ENCODE measurements at places on chromosomes 12 and 14.
A peak's percentile ranks its signal among the peaks of the same experiment; 100 is the strongest.

DNA sequence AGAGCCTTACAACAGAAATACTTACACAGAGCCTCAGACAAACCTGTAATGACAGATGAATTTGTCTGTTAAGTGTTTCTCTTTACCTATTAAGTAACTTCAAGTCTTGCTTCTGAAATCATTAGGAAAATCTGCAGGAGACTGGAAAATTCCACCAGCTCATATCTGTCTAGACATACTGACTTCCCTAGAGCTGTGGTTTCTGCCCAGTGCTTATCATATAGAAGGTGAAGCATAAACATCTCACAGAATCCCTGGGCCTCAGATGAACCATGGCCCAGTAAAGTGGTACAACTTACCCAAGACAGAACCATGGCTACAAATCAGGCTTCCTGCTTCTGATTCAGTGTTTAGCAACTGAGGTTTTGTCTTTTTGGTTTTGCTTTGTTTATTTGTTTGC lies 91.6 kb downstream of the EGLN3 start:
- no peak for DNase-seq

- no peak for DNase-seq
Observed at GRCh38 chr14:67311868-67312267, 47.7 kb downstream of the ATP6V1D start.

DNA sequence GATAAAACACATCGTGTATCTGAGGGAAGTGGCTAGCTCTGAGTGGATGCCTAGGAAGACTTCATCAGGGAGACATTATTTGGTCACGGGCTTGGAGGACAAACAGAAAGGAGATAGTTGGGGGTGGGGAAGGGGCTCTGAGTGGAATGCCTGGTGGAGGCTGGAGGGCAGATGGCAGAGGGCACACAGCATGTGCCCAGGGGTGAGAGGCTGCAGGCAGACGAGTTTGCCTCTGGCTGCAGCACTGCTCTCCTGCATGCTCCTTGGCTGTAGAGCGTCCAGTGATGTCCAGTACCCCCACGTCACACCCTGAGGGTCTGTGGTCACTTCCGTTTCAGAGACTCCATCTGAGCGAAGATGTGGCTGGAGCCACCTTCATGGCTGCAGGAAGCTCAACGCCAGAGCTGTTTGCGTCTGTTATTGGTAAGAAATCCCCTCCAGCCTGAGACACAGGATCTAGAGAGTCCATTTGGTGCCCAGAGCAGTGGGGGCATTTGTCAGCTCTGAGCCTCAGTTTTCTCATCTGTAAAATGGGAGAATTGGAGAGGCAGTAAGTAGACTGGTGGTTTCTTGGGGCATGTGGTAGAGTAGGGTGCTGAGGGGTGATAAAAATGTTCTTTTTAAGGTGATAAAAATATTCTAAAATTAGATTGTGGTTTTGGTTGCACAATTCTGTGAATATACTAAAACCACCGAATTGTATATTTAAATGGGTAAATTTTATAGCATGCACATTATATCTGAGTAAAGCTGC lies 71.7 kb upstream of the RIN3 start:
- no peak for DNase-seq

GRCh38 chr12:53677016-53677799 lies 1.3 kb upstream of the ATP5MC2 start:
- no peak for DNase-seq

- no peak for DNase-seq
Observed at GRCh38 chr14:54220071-54220703, 176.6 kb upstream of the CDKN3 start.

GRCh38 chr14:105974902-105975301 lies 448.5 kb downstream of the TMEM121 start:
- DNase-seq: no peak

DNA sequence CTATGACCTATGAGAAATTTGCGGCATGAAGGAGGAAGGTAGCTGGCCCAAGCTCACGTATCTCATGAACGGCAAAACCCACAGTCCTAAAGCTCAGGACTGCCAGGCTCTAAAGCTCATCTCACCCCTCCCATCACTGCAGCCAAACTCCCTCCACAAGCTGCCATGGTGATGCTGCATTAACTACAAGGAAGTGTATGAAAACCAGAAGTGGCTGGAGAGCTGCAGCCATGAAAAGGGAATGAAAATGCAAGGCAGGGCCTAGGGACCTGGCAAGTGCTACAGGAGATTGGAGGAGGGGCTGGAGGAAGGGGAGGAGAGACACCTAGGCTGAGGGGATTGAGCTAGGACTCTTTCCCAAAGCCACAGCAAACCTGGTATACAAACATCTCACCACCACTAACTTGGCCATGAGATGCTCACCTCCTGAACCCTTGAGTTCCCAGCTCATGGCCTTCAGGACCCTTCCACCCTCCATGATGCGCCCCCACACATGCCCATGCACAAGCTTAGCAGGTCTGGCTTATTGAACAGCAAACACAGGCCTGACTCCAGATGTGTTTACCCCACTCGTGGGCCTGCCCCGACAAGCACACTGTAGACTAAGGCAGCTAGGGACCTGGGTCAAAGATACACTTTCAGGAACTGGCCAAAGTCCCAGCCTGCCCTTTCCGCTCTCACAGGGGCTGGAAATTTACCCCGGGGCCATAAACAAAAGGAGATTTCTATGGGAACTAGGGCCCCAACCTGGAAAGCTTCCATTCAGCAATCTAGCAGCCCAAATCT lies 42.0 kb downstream of the LTBP2 start:
- no peak for DNase-seq

GRCh38 chr12:49673446-49674317 lies 33.5 kb downstream of the FMNL3 start:
- peak; percentile 83 for DNase-seq

DNA sequence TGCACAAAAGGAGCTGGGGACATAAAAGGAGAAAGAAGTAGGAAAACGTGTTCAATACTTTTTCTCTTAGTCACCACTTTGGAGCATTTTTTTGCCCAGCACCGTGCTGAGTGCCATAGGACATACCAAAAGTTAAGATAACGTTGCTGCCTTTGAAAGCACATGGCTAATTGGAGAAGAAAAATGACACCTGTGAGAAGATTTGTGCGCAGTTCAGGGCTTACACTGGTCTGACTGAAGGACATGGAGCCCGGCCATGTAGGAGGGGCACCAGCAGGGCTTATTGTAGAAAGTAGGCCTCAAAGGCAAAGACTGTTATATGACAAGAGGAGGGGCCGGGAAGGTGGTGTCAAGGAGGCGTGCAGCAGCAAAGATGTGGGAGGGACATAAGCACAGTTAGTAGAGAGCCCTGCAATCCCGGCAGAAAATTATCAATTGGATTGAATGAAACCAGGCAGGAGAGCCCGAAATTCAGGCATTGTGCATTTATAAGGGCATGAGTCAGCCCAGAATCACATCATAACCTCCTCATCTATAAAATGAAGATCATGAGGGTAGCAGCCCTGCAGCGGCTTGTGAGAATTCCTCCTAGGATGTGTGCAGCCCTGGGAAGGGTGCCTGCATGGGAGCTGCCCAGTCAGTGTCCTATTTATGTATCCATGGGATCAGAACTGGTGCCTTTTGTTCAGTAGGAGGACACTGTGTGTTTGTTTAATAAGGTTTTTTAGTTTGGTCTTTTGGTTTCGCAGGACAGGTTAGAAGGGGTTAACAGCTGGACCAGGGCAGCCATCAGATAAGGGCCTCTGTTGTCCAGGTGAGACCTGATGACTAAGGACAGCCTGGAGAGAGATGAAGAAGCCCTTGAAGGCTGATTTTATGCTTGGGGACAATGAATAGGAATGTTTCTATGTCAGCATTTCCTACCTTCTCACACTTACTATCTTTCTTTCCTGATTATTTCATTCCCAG lies 122.4 kb downstream of the GPR135 start:
- DNase-seq: no peak

- no peak for DNase-seq
Observed at GRCh38 chr12:29743077-29743476, 40.7 kb downstream of the TMTC1 start.

DNA sequence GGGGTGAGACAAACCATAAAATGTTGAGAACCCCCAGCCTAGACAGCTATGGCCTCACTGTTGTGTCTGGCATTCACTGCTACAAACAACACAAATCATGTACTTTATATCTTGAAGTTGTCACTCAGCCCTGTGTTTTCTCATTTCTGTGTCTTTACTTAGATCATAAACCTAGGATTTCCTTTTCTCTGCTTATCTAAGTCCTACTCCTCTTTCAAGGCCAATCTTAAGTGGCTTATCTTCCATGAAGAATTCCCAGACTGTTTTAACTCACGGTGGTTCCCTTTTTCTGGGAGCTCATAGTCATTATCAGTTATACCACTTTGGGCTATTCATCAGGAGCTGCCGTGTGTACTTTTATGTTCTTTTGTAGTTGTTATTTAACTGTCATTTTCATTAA lies 42.1 kb downstream of the FLRT2 start:
- no peak for DNase-seq

GRCh38 chr14:98544174-98544573 lies 727.8 kb downstream of the BCL11B start:
- no peak for DNase-seq

GRCh38 chr14:44113769-44114730 lies 393.0 kb downstream of the FSCB start:
- no peak for DNase-seq

Data from SHP77 (cell line).